ENCODE measurements at places on chromosomes 12 and 14.

DNA sequence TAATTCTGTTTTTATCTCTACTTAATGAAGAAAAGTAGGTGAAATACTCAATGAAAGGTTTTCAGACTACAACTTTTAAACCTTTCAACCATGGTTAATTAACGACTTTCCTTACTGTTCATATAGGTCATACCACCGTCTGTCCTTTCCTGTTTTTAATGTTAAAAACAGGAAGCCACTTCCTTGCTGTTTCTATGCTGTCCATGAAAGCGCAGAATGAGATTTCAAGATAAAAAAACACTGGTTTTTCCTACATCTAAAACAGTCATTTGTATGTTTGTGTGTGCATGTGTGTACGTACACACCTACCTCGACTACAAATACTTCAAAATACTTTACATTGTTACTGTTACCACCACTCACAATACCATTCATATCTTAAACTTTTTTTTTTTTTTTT, 27.3 kb downstream of the SPTLC2 start:
- no peak for DNase-seq
- H3K4me3 ChIP-seq = no peak overlapping the region
- H3K36me3 ChIP-seq = no peaks in the 10 kb centered on the region
- H3K27ac ChIP-seq = peak overlapping the region; percentile 26
- no peaks in the 10 kb centered on the region for H3K4me1 ChIP-seq

DNA sequence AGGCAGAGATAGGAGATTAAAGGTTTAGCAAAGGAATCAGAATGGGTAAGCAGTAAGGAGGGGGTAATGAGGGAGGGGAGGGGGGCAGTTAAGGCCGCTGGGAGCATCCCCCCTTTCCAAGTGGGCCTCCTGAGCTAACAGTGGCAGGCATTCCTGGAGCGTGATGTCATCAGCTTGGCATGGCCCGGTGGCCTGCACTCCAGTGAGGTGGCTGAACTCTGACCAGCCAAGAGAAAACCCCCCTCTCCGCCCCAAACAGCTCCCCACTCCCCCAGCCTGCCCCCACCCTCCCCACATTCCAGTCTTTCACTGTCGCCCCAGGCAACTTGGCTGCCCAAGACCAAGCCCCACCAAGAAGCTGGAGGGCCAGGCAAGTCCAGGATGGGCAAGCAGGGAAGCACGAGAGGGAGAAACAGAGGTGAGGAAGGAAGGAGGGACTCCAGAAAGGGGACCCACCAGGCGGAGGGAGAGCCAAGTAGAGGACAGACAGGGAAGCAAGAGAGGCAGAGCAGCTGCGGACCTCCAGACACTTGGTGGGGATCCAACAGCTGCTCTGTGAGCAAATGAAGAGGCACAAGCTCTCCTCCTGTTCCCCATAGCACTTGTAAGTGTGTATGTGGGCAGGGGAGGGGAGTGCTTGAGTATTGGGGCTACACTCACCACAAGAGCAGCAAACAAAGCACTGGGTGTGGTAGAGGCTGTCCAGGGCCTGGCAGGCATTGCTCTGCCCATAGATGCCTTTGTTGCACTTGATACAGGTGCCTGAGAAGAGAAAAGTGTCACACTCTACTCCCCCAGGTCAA, 4.5 kb downstream of the AJUBA start:
- H3K27ac ChIP-seq = peak overlapping the region; percentile 96
- peaks cover 6% of the 10 kb centered on the region for H3K4me1 ChIP-seq
- H3K4me3 ChIP-seq = no peak overlapping the region
- H3K27me3 ChIP-seq = no peaks in the 10 kb centered on the region
- DNase-seq = peak; percentile 82
- H3K36me3 ChIP-seq = no peaks in the 10 kb centered on the region

GRCh38 chr12:121871467-121871866, 12.8 kb upstream of the HPD start:
- H3K4me3 ChIP-seq = no peak overlapping the region
- H3K27me3 ChIP-seq = no peaks in the 10 kb centered on the region
- no peaks in the 10 kb centered on the region for H3K36me3 ChIP-seq
- H3K4me1 ChIP-seq = no peaks in the 10 kb centered on the region

DNA sequence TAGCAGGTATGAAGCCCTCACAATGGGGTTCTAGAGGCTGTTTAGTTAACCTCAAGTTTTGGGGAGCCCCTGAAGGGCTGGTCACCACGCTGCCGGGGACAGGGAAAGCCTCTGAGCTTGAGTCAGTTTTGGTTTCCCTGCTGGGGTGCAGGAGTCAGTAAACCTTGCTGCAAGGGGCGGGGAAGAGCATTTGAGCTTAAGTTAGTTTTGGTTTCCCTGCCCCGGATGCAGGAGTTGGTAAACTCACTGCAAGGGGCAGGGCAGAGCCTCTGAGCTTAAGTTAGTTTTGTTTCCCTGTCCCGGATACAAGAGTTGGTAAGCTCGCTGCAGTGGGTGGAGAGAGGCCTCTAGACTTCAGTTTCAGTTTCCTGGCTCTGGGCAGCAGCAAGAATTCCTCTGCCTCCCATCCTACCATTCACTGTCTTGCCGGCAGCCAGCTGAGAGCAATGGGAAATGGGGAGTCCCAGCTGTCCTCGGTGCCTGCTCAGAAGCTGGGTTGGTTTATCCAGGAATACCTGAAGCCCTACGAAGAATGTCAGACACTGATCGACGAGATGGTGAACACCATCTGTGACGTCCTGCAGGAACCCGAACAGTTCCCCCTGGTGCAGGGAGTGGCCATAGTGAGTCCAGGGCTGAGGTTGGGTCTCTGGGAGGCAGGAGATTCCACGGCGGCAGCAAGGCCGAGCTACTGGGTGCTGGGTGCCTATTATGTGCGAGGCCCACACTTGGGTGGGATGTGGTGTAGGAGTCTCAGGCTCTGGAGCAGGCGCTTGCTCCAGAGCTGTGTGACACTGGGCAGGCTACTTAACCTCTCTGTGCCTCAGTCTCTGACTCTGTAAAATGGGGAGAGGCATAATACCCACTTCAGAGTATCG, at the start of gene OAS2:
TSS of gene OAS2 (plus strand) at position 357 of the 878 bp plus-strand sequence. CDS start at position 447, 90 bp downstream.
- peak within 1 kb of the TSS; percentile 29 for H3K4me3 ChIP-seq
- H3K27ac ChIP-seq = peak within 1 kb of the TSS; percentile 79
- no peaks in the 10 kb centered on the region for H3K27me3 ChIP-seq
- peak; percentile 47 for DNase-seq
- H3K4me1 ChIP-seq = no peaks in the 10 kb centered on the region
- H3K36me3 ChIP-seq = no peaks in the 10 kb centered on the region

DNA sequence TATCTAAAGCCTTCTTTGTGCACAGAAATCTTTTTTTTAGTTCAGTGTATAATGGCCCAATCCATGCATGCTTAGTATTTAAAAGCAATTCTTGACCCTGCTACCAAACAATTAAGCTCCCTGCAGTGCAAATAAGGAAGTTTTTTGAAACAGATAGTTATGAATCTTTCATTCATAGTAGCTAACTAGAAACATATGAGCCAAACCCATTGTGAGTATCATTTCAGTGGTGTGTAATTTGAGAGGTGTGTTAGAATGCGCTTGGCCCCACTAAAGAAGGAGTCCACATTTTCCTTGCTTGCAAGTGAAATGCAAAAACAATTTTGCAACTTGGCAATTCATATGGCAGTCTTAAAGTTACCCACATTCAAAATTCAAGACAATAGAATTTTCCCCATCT, 14.4 kb downstream of the EPS8 start:
- no peaks in the 10 kb centered on the region for H3K36me3 ChIP-seq
- DNase-seq = no peak
- H3K27me3 ChIP-seq = no peaks in the 10 kb centered on the region
- no peak overlapping the region for H3K4me3 ChIP-seq
- peaks cover 4% of the 10 kb centered on the region for H3K4me1 ChIP-seq

GRCh38 chr12:45232146-45232755, 16.4 kb downstream of the ANO6 start:
- H3K36me3 ChIP-seq = no peaks in the 10 kb centered on the region
- no peak for DNase-seq
- H3K27ac ChIP-seq = peak overlapping the region; percentile 93
- H3K27me3 ChIP-seq = no peaks in the 10 kb centered on the region

GRCh38 chr14:69094481-69094880, 58.4 kb downstream of the DCAF5 start:
- H3K27me3 ChIP-seq = no peaks in the 10 kb centered on the region
- H3K36me3 ChIP-seq = no peaks in the 10 kb centered on the region
- no peaks in the 10 kb centered on the region for H3K4me1 ChIP-seq
- peak overlapping the region; percentile 50 for H3K27ac ChIP-seq
- H3K4me3 ChIP-seq = no peak overlapping the region

DNA sequence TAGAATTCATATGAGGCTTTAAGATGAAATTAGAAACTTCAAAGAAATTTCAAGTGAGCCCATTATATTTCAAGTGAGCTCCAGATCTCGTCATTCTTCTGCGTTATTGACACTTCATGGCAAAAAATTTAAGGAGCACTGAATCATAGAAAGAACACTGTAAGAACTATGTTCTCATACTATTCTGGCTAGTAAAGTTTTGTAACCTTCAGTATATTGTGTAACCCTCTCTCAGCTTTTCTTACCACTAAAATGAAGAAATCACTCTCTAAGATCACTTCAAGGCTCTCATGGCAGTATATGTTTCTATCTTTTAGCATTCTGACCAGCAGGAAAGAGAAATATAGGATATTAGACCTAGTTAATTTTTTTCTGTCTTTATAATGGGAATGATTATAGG, 6.3 kb downstream of the GPHN start:
- no peaks in the 10 kb centered on the region for H3K36me3 ChIP-seq
- no peak overlapping the region for H3K4me3 ChIP-seq
- DNase-seq = no peak

GRCh38 chr14:89625244-89625713, 208.2 kb upstream of the FOXN3 start:
- no peak overlapping the region for H3K27ac ChIP-seq
- no peaks in the 10 kb centered on the region for H3K4me1 ChIP-seq
- no peaks in the 10 kb centered on the region for H3K36me3 ChIP-seq
- peak; percentile 40 for DNase-seq
- no peak overlapping the region for H3K4me3 ChIP-seq

DNA sequence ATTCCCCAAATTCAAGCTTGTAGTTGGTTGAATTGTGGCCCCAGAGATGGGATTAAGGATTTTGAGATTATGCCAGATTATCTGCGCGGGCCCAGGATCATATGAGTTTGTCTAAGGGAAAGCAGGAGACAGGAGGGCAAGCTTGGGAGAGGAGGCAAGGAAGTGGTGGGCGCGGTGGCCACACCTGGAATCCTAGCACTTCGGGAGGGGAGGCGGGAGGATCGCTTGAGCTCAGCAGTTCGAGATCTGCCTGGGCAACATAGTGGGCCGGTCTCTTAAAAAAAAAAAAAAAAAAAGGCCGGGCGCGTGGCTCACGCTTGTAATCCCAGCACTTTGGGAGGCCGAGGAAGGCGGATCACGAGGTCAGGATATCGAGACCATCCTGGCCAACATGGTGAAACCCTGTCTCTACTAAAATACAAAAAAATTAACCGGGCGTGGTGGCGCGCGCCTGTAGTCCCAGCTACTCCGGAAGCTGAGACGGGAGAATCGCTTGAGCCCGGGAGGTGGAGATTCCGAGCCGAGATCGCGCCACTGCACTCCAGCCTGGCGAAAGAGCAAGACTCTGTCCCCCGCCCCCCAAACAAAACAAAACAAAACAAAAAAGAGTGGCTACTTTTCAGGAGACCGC, 881 bp upstream of the PUS1 start:
- peak overlapping the region; percentile 85 for H3K27ac ChIP-seq
- no peaks in the 10 kb centered on the region for H3K27me3 ChIP-seq
- DNase-seq = no peak
- peak overlapping the region; percentile 51 for H3K4me3 ChIP-seq

GRCh38 chr12:107631715-107632114, 53.9 kb upstream of the PWP1 start:
- no peak for DNase-seq
- no peaks in the 10 kb centered on the region for H3K27me3 ChIP-seq
- H3K36me3 ChIP-seq = no peaks in the 10 kb centered on the region
- H3K27ac ChIP-seq = no peak overlapping the region
- no peaks in the 10 kb centered on the region for H3K4me1 ChIP-seq

- no peaks in the 10 kb centered on the region for H3K4me1 ChIP-seq
- H3K4me3 ChIP-seq = no peak overlapping the region
- H3K36me3 ChIP-seq = no peaks in the 10 kb centered on the region
Observed at GRCh38 chr12:76967181-76967885, 88.5 kb upstream of the CSRP2 start.

- no peak overlapping the region for H3K27ac ChIP-seq
- no peaks in the 10 kb centered on the region for H3K36me3 ChIP-seq
- H3K27me3 ChIP-seq = no peaks in the 10 kb centered on the region
- H3K4me3 ChIP-seq = no peak overlapping the region
- no peaks in the 10 kb centered on the region for H3K4me1 ChIP-seq
- no peak for DNase-seq
Observed at GRCh38 chr14:52179141-52179790, 88.2 kb upstream of the PTGDR start.

DNA sequence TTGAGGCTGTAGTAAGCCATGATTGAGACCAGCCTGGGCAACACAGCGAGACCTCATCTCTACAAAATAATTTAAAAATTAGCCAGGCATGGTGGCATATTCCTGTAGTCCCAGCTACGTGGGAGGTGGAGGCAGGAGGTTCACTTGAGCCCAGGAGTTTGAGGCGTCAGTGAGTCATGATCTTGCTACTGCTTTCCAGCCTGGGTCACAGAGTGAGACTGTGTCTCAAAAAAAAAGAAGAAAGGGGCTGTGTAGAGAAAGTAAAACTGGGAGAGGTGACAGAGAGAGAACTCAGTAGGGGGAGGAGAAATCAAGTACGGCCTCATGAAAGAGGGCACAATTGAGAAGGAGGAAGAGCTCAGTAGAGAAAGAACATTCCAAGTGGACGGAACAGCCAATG, 12.4 kb downstream of the TECPR2 start:
- no peak overlapping the region for H3K27ac ChIP-seq
- no peak for DNase-seq
- H3K27me3 ChIP-seq = no peaks in the 10 kb centered on the region
- H3K36me3 ChIP-seq = no peaks in the 10 kb centered on the region

Measured in uterus (tissue), 4 donors.